Esophagus muscularis mucosa (tissue), 4 donors: ENCODE measurements at places on chromosomes 4 and X.

DNA sequence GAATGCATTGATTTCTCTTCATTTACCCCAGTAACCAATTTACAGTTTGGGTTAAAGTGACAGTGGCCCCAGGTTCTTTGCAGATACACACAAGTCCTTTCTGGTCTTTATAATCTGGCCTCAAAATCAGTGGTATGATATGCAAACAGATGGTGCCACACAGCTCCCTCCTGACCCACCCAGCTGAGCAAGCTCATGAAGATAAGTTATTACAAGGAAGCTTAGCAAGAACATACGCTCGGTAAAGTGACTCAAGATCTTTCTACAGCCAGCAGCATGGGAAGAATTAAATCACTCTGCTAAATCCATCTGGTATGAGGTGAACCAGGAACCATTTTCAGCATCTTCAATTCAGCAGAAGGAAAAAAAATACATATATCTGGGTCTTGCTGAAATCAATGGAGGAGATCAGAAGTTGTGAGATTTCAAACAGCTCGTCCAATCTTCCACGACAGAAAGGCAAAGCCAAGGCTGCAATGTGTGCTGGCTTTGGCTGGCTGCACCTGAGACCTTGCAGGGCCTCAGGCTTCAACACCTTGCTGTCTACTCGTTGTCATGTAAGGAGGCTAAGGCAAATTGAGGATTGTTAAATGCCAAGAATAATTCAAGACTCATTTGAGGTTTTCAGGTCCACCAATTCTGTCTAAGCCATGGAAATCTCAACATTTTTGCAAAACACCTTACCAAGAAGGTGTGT lies 28.2 kb downstream of the SEL1L3 start:
- no peaks in the 10 kb centered on the region for H3K27me3 ChIP-seq
- H3K4me1 ChIP-seq = no peaks in the 10 kb centered on the region
- DNase-seq = no peak
- H3K27ac ChIP-seq = no peak overlapping the region
- no peaks in the 10 kb centered on the region for H3K36me3 ChIP-seq

GRCh38 chrX:119015407-119016237 lies 41.2 kb downstream of the LONRF3 start:
- H3K4me1 ChIP-seq = no peaks in the 10 kb centered on the region
- no peak for DNase-seq
- no peak overlapping the region for H3K4me3 ChIP-seq
- no peak overlapping the region for H3K27ac ChIP-seq

DNA sequence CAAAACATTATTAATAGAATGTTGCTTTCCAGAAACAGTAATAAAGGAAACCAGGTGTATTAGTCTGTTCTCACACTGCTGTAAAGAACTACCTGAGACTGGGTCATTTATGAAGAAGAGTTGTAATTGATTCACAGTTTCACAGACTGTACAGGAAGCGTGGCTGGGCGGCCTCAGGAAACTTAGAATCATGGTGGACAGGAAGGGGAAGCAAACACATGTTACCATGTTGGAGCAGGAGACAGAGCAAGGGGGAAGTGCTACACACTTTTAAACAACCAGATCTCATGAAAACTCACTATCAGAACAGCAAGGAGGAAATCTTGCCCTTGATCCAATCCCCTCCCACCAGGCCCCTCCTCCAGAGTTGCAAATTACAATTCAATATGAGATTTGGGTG lies 815.8 kb downstream of the TRIML1 start:
- no peaks in the 10 kb centered on the region for H3K36me3 ChIP-seq
- H3K4me3 ChIP-seq = no peak overlapping the region

- no peaks in the 10 kb centered on the region for H3K27me3 ChIP-seq
- no peaks in the 10 kb centered on the region for H3K36me3 ChIP-seq
- no peaks in the 10 kb centered on the region for H3K4me1 ChIP-seq
These were observed 215.5 kb downstream of the APBB2 start for GRCh38 chr4:40998675-40999358.

DNA sequence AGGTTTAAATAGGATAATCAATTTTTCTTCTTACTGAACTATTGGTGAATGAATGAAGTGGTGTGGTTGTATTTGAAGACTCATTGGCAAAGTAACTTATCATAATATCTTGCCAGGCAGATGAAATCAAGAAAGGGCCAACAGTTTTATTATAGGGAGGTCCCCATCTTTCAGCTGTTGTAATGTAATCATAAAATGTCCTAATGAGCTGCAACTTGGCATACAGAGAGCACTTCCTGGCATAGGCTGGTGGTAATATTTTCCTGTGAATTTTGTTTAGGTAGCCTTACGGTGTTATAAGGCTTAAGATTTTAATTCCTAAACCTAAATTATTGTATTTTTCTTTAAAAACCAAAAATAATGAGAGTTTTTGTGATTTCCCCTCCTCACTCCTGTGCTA lies 17.5 kb downstream of the FHIP1A start:
- H3K27me3 ChIP-seq = no peaks in the 10 kb centered on the region
- no peak overlapping the region for H3K4me3 ChIP-seq
- H3K4me1 ChIP-seq = no peaks in the 10 kb centered on the region
- no peak overlapping the region for H3K27ac ChIP-seq
- no peak for DNase-seq

DNA sequence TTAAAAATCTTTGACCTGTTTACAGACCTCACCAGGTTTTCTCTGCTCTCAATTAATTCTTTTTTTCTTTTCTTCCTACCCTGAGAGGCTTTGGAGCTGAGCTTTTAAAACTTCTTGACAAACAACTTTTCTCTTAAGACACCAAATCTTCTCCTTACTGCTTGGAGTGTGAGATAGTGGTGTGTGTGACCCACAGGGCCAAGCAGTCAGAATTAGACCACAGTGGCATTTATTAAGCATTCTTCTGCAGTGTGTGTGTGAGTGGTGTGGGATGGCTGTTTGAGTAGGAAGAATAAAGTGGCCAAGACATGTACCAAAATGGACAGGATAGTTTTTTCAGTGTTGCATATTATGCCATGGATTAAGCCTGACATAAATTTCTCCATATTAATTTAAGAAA lies 665.1 kb downstream of the RAPGEF2 start:
- no peaks in the 10 kb centered on the region for H3K36me3 ChIP-seq
- DNase-seq = no peak
- H3K4me3 ChIP-seq = no peak overlapping the region

DNA sequence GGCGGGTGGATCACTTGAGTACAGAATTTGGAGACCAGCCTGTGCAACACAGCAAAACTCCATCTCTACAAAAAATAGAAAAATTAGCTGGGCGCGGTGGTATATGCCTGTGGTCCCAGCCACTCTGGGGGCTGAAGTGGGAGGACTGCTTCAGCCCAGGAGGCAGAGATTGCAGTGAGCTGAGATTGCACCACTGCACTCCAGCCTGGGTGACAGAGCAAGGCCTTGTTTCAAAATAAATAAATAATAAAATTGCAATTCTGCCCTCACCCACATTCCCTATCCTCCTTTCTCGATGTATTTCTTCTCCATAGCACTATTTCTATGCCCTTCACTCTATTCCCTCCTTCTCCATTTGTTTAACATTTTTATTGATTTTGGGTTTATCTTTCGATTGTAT lies 8.7 kb upstream of the SLAIN2 start:
- no peaks in the 10 kb centered on the region for H3K27me3 ChIP-seq
- H3K36me3 ChIP-seq = no peaks in the 10 kb centered on the region
- H3K27ac ChIP-seq = no peak overlapping the region
- no peak for DNase-seq
- no peaks in the 10 kb centered on the region for H3K4me1 ChIP-seq

GRCh38 chrX:100409610-100410590 lies at the start of gene PCDH19:
Gene PCDH19 (minus strand): TSS chrX:100410273. CDS start chrX:100408597, 1,676 bp downstream.
- no peak within 1 kb of the TSS for H3K27ac ChIP-seq
- no peaks in the 10 kb centered on the region for H3K36me3 ChIP-seq
- peak within 1 kb of the TSS; percentile 60 for H3K4me3 ChIP-seq
- peaks cover 64% of the 10 kb centered on the region for H3K27me3 ChIP-seq

GRCh38 chr4:78601013-78601412 lies 49.4 kb downstream of the ANXA3 start:
- peaks cover 93% of the 10 kb centered on the region for H3K36me3 ChIP-seq
- no peak for DNase-seq
- H3K4me1 ChIP-seq = no peaks in the 10 kb centered on the region
- H3K27me3 ChIP-seq = no peaks in the 10 kb centered on the region

DNA sequence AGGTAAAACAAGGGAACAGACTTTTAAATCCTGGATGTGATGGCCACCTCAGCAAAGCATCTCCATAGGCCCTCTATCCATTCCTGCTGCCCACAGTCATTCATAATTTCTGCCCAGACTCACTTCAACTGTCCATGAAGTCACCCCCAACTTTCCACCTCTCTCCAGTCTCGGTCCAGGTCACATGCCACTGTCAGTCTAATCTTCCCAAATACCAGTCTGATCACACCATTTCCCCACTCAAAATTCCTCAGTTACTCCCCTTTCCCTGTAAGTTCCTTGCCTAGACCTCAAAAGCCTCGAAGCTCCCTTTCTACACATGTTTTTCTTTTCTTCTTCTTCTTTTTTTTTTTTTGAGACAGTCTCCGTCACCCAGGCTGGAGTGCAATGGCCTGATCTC lies 51.2 kb upstream of the HOPX start:
- H3K27ac ChIP-seq = no peak overlapping the region
- H3K27me3 ChIP-seq = no peaks in the 10 kb centered on the region
- no peaks in the 10 kb centered on the region for H3K36me3 ChIP-seq

- H3K27ac ChIP-seq = no peak overlapping the region
- DNase-seq = no peak
- H3K4me3 ChIP-seq = no peak overlapping the region
- H3K27me3 ChIP-seq = no peaks in the 10 kb centered on the region
- no peaks in the 10 kb centered on the region for H3K36me3 ChIP-seq
These were observed 120.8 kb downstream of the ZNF518B start for GRCh38 chr4:10336471-10336870.

DNA sequence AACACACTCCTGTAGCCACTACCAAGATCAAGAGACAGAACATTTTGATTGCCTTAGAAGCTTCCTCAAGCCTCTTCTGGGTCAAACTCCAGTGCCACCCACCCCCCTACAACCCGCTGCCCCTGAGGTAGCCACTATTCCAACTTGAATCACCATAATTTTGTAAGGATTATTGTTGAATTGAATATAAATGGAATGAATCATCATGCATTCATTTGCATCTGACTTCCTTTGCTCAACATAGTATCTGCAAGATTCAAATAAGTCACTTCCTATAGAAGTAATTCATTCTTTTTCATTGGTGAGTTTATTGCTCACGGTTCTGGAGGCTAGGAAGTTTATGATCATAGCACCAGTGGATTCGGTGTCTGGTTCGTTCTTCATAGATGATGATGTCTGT lies 364.2 kb downstream of the SLITRK2 start:
- H3K4me3 ChIP-seq = no peak overlapping the region
- H3K4me1 ChIP-seq = no peaks in the 10 kb centered on the region
- no peaks in the 10 kb centered on the region for H3K36me3 ChIP-seq
- H3K27me3 ChIP-seq = no peaks in the 10 kb centered on the region
- no peak for DNase-seq
- no peak overlapping the region for H3K27ac ChIP-seq

- H3K4me1 ChIP-seq = no peaks in the 10 kb centered on the region
- H3K4me3 ChIP-seq = no peak overlapping the region
- no peaks in the 10 kb centered on the region for H3K36me3 ChIP-seq
These were observed 28.1 kb downstream of the CLNK start for GRCh38 chr4:10656420-10656819.

DNA sequence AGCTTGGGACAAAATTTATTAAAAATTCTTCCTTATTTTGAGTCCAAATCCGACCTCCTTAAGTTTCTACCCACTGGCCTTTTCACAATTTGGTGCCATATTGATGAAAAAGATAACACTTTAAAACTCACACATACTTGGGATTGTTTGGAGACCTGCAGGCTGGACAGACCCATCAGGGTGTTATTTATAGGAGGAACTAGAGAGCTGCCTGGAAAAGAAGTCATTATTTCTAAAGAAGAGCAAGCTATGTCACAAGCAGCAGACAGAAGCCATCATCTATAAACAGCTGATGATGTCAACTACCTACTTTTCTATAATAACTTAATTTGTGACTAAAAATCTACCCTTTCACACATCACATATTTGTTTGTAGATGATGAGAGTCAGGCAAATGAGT lies 56.2 kb downstream of the COX18 start:
- H3K4me3 ChIP-seq = no peak overlapping the region
- H3K4me1 ChIP-seq = no peaks in the 10 kb centered on the region
- no peaks in the 10 kb centered on the region for H3K27me3 ChIP-seq
- H3K27ac ChIP-seq = no peak overlapping the region
- no peak for DNase-seq

- no peak overlapping the region for H3K27ac ChIP-seq
- H3K4me1 ChIP-seq = no peaks in the 10 kb centered on the region
- H3K36me3 ChIP-seq = no peaks in the 10 kb centered on the region
- no peak for DNase-seq
- H3K27me3 ChIP-seq = no peaks in the 10 kb centered on the region
These were observed 86.8 kb downstream of the FAM53A start for GRCh38 chr4:1597021-1597931.

- H3K27ac ChIP-seq = no peak overlapping the region
- no peaks in the 10 kb centered on the region for H3K27me3 ChIP-seq
- no peak for DNase-seq
- no peaks in the 10 kb centered on the region for H3K36me3 ChIP-seq
These were observed 67.6 kb downstream of the ENPEP start for GRCh38 chr4:110543577-110543976.

DNA sequence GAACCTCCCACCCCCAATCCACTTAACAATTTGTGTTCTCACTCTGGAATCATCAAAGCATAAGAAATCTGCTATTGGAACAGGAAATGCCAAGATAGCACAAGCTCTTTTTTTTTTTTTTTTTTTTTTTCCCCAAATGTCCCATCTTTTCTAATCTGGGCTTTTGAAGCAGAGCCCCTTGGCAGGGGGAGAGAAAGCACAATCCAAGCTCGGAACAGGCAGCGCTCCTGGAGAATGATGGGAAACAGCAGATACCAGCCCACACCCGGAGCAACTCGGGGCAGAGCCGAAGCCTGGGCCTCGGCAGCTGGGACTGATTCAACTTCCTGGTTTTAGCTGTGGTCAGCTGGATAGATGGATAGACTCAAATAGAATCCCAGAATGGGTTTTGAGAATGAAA lies 235.1 kb downstream of the QDPR start:
- no peak for DNase-seq
- no peaks in the 10 kb centered on the region for H3K4me1 ChIP-seq
- H3K27ac ChIP-seq = no peak overlapping the region
- H3K27me3 ChIP-seq = no peaks in the 10 kb centered on the region

- H3K36me3 ChIP-seq = no peaks in the 10 kb centered on the region
- DNase-seq = no peak
- no peaks in the 10 kb centered on the region for H3K27me3 ChIP-seq
- H3K27ac ChIP-seq = no peak overlapping the region
- H3K4me1 ChIP-seq = no peaks in the 10 kb centered on the region
These were observed 56.7 kb upstream of the FGFBP2 start for GRCh38 chr4:16019649-16020048.

- DNase-seq = no peak
- H3K27me3 ChIP-seq = no peaks in the 10 kb centered on the region
These were observed 8.4 kb upstream of the SH3RF1 start for GRCh38 chr4:169279108-169279507.

GRCh38 chrX:129496625-129497024 lies 26.7 kb downstream of the SMARCA1 start:
- no peaks in the 10 kb centered on the region for H3K4me1 ChIP-seq
- no peak overlapping the region for H3K4me3 ChIP-seq
- no peaks in the 10 kb centered on the region for H3K27me3 ChIP-seq
- H3K27ac ChIP-seq = no peak overlapping the region
- DNase-seq = no peak
- peaks cover 21% of the 10 kb centered on the region for H3K36me3 ChIP-seq

- H3K36me3 ChIP-seq = no peaks in the 10 kb centered on the region
- H3K27me3 ChIP-seq = no peaks in the 10 kb centered on the region
- no peak overlapping the region for H3K27ac ChIP-seq
- no peaks in the 10 kb centered on the region for H3K4me1 ChIP-seq
These were observed 523.2 kb upstream of the EPHA5 start for GRCh38 chr4:66193487-66193886.
